ENCODE measurements at places on chromosomes 1 and 21.

GRCh38 chr1:202852163-202852904 lies 36.6 kb downstream of the RABIF start:
- peak; percentile 10 for DNase-seq

DNA sequence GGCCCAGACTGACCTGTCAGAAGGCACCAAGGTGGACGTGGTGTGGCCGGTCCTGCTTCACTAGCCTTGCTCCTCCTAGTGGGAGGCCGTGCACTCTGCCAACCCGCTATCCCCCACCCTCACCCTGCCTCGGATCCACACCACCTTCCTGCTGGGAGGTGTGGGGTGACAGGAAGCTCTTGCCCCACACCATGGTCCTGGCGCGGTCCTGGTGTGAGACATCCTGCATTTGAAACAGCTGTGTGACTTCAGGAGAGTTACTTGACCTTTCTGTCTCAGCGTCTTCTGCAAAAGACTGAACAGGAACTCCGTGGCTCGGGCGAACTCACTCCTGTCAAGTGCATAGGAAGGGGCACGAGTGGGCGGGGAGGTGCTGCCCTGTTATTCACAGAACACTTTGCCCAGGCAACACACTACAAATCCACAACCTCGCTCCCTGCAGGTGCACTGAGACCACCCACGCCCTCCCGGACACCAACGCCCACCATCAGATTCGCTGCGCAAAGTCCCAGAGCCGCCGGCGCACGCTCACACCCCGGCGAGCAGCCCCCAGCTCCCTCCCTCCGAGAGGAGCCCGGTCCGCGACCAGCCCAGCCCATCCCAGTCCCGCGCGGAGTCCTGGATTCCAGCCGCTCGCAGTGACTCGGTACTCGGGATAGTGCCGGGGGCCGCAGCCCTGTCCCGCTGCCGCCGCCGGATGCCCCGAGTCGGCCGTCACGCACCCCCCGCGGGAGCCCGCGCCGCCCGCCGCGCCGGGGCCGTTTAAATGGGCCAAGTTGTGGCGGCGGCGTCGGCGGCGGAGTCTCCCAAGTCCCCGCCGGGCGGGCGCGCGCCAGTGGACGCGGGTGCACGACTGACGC lies at the start of gene SAMD11:
SAMD11 (plus strand) TSS at position 793 of the 860 bp plus-strand sequence. CDS start 509 bp downstream, outside the sequence.
- peak; percentile 20 for DNase-seq

DNA sequence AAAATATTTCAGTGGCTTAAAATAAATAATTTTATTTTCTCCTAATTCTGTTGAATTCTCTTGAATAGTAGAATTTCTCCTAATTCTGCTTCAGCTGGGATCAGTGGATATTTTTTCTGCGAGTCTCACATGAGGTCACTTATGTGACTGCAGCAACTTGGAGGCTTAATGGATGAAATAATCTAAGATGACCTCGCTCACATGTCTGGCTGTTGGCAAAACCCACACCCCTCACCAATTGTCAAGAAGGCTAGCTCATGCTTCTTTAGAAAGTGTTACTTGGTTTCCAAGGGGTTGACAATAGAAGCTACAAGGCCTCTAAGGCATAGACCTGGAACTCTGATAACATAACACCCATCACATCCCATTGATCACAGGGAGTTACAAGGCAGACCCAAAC lies 156.9 kb upstream of the DPYD start:
- DNase-seq: no peak

- DNase-seq: no peak
Observed at GRCh38 chr1:55418208-55419000, 203.2 kb upstream of the USP24 start.

- no peak for DNase-seq
Observed at GRCh38 chr1:224252479-224252878, 69.4 kb downstream of the DEGS1 start.

DNA sequence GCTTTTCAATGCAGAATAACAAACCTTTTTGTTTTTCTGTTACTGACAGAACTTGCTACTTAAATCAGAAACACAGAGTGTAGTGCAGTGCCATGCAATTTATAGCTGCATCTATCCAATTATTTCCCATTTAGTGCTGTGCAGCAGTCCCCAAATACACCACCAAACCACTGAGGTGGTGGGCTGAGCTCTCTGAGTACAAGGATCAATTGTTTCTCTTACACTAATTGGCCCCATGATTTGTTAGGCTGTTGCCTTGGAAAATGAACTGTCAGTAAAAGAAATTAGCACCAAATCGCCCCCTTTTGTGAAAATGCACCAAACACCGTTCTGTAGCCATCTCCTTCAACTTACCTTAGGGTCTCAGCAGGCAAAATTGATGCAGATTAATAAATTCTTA lies 118.9 kb upstream of the C8B start:
- DNase-seq: no peak

- no peak for DNase-seq
Observed at GRCh38 chr1:43688594-43689000, 18.7 kb upstream of the ST3GAL3 start.

GRCh38 chr1:117290890-117291289 lies 76.4 kb upstream of the MAN1A2 start:
- no peak for DNase-seq

- no peak for DNase-seq
Observed at GRCh38 chr1:1567891-1568291, 6.8 kb downstream of the SSU72 start.

- peak; percentile 82 for DNase-seq
Observed at GRCh38 chr21:17387030-17387617, 125.7 kb upstream of the CXADR start.

DNA sequence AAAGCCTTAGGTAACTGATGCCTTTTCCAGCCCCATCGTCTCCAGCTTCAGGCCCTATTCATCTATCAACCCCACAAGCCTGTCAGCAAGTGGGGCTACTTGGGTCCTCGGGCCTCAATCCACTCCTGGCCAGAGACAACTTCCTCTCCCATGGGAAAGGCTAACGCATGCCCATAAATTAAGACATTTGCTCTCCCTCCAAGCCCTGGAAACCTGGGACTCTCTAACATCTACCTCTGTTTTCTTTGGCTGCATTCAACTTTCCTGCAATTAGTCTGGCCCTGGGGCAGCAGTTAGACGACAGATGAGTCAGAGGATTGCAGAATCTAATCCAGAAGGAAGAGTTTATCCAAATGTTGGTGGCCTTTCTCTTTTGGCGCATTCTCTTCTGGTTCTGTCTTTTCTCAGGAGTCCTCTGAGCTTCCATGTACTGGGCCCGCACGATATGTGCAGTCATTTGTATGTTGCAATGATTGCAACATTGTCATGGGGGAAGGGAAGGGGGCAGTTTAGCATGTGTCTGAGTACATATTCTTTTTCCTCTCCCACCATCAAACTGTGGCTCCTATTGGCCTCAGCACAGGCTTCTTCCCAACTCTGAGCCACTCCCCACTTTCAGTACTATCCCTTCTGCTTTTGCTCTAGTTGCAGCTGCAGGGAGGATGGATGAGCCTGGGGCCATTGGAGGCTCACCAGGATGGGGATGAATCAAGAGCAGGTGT lies 54.4 kb downstream of the NAV1 start:
- DNase-seq: no peak

DNA sequence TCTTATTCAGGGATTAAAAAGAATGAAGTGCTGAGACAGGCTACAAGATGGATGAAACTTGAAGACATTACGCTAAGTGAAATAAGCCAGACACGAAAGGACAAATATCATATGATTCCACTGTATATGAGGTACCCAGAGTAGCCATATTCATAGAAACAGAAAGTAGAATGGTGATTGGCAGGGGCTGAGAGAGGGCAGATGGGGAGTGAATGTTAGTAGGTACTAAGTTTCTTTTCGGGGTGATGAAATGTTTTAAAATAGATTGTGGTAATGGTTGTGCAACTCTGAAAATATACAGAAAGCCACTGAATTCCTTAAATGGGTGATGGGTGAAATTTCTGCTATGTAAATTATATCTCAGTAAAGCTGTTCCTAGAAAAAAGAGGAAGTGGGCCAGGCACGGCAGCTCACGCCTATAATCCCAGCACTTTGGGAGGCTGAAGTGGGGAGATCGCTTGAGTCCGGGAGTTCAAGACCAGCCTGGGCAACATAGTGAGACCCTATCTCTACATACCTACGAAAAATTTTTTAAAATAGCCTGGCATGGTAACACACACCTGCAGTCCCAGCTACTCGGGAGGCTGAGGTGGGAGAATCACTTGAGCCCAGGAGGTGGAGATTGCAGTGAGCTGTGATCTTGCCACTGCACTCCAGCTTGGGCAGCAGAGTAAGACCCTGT lies 15.9 kb downstream of the SLC27A3 start:
- no peak for DNase-seq

- no peak for DNase-seq
Observed at GRCh38 chr1:34188418-34188817, 11.7 kb downstream of the C1orf94 start.

GRCh38 chr21:41651406-41651805 lies 115.4 kb downstream of the RIPK4 start:
- no peak for DNase-seq

- no peak for DNase-seq
Observed at GRCh38 chr1:89884718-89885596, 64.1 kb downstream of the LRRC8D start.

- DNase-seq: peak; percentile 40
Observed at GRCh38 chr1:64823691-64824476, 79.0 kb downstream of the RAVER2 start.

GRCh38 chr1:116242741-116243140 lies 130.3 kb upstream of the ATP1A1 start:
- DNase-seq: no peak

GRCh38 chr1:247291833-247292561 lies 36.1 kb downstream of the VN1R5 start:
- DNase-seq: no peak

- DNase-seq: peak; percentile 38
Observed at GRCh38 chr1:7145947-7146346, 360.7 kb downstream of the CAMTA1 start.

GRCh38 chr1:147565189-147565980 lies 24.1 kb downstream of the BCL9 start:
- DNase-seq: no peak

- no peak for DNase-seq
Observed at GRCh38 chr1:23566304-23566703, 7.0 kb upstream of the ID3 start.

- DNase-seq: no peak
Observed at GRCh38 chr1:111512132-111512889, 8.9 kb upstream of the ADORA3 start.

DNA sequence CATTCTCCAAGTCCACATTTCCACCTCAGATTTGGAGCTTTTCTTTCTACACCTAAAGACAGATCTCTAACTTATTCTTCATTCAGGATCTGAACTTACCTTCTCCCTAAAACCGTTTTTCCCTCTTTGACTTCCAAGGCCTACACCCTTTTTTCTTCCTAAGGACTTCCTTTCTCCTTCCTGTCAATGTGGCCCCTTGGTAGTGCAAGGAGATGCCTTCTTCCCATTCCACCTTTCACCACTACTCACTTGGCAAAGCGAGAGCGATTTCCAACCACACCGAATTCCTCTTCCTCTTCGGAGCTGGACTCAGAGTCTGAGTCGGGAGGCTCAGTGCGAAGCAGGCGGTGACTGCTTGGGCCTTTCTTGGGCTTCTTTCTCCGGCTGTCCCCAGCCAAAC lies 1.3 kb downstream of the EFCAB14 start:
- DNase-seq: no peak

- no peak for DNase-seq
Observed at GRCh38 chr1:79259390-79260336, 253.1 kb upstream of the ADGRL4 start.

- peak; percentile 12 for DNase-seq
Observed at GRCh38 chr1:101237229-101237837, 514 bp downstream of the S1PR1 start.

- DNase-seq: no peak
Observed at GRCh38 chr1:87042111-87042811, 127.8 kb downstream of the HS2ST1 start.

- peak; percentile 89 for DNase-seq
Observed at GRCh38 chr1:16967095-16967575, 13.3 kb downstream of the MFAP2 start.

DNA sequence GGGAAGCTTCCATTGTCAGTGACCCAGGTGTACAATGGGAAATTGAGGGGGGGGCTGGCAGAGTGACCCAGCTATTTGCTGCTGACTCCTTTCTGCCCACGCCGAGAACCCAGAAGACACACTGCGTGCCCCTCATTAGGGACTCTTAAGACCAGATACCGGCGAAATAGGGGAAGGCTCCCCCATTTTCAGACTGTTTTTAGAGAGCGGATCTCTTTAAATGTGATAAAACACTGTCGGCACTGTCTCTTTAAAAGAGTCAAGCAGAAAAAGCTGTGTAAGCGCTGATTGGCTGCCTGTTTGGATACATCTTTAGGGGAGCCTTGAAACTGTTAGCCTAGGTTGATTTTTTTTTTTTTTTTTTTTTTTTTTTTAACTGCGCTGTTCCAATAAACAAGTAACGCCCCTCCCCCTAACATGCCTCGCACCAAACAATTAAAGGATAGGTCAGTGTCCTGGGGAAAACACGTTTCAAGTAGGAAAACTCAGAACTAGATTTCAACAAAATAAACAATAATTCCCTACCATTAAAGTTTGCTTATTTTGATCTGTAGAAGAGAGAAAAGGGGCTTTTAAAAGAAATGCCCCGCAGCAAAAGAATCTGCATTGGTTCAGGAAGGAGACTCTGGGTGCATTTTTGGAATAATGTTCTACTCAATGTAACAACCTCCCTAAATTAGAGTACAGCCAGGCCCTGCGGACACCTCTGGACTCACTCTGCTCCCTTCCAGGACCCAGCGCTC lies 1.4 kb upstream of the SSBP3 start:
- DNase-seq: peak; percentile 86

DNA sequence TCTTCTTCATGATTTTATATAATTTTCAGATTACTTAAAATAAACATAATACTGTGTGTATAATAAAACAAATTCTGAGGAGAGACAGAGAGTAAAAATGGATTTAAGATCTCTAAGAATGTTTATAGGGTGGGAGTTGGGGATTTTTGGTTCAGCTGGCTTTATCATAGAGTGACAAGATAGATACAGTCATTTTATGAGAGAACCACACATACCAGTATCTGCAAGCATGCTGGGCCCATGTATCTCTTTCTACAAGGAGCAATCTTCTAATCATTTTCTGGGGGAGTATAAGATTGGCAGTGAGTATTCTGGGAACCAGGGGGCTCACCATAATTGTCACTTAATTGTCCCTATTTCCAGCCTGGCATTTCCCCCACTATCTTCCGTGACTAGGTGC lies 64.3 kb upstream of the DUSP10 start:
- no peak for DNase-seq

Measured in NCI-H1092 treated with DMSO at 0.1 percent for 48 hours (cell line).